ENCODE measurements at places on chromosomes 11 and 22.

GRCh38 chr11:2860636-2861035 is 24.9 kb downstream of the CDKN1C start:
- DNase-seq: peak; percentile 10

GRCh38 chr11:2404735-2405196 is 4.2 kb downstream of the TSSC4 start:
- no peak for DNase-seq

GRCh38 chr11:31926816-31927528 is 115.8 kb upstream of the PAX6 start:
- no peak for DNase-seq

DNA sequence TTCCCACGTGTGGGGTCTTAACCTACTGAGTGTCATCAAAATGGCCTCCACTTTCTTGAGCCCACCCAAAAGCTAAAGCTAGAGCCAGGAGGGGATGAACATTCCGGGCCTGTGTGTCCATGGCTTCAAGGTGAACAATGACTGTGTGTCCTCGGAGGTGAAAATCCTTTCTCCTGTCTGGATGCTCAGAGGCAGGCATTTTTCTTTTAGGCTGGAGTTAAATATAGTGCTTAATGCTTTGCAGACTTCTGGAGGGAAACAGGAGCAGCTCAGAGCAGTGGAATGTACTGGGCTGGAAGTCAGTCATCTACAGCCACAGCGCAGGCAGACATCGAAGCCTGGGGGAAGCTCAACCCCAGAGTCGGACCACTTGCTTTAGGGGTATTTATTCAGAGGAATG is 68.6 kb upstream of the TMEM45B start:
- no peak for DNase-seq

DNA sequence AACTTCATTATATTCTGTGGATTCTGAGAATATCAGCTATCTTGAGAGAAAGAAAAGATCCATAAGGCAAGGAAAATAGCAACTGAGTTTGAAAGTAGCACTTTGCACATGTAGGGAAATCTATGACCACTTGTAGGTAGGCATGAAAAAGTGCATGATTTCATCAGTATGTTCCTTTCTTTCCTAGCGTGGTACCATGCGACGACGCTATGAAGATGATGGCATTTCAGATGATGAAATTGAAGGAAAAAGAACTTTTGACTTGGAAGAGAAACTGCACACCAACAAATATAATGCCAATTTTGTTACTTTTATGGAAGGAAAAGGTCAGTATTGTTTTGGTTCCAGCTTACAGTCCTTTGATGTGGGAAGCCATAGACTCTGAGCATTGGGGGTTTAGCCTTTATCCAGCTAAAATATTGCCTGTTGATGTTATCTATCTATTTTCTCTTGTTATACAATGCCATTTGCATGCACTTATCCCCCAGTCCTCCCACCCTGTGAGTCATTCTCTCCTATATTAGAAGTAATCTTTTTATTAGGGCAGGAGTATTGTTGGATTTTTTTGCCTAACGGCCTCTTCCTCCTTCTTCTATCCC is 60.9 kb downstream of the KDM2A start:
- DNase-seq: no peak

- DNase-seq: no peak
These were observed 12.0 kb downstream of the TNNT3 start for GRCh38 chr11:1931341-1932104.

- no peak for DNase-seq
These were observed 25.4 kb downstream of the TENM4 start for GRCh38 chr11:79415411-79415810.

GRCh38 chr22:48639896-48640748 is 1187.6 kb downstream of the BRD1 start:
- no peak for DNase-seq

DNA sequence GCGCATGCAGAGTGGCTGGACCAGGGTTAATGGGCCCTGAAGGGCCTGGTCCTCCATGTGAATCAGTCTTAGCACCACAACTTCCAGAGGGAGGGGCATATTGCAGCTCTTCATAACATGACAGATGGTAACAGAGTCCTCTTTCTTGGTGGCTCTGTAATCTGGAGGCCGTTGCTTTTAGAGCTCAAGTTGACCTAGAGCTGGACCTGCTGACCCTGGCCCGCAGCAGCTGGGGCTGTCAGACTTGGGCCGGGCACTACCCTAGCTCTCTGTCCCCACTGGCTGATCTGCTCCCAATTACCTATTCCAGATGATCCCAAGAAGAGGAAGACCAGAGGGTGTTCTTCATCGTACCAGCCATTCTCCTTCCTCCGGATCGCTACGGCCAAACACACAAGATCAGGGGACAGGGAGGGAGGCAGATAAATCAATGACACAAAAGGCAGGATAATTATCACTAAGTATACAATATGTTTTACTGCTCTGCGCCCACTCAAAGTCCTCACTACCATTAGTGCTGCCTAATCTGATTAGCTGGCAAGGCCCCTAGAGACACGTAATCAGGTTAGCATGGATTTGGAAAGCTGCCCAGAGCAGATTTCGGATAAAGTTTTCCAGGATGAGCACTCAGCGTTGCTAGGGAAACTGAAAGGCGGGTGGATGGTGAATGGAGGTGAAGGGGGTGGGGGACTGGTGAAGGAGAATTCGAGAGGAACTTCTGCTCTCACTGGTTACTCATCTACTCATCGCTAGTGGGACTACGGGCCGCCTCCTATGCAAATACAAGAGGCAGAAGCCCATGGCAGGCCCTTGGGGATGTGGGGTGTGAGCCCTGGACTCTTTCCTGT is 64.5 kb upstream of the PHOX2A start:
- no peak for DNase-seq

GRCh38 chr22:29171721-29172120 is 34.0 kb upstream of the EMID1 start:
- DNase-seq: no peak

- DNase-seq: no peak
These were observed 108.7 kb upstream of the THY1 start for GRCh38 chr11:119531623-119532022.

DNA sequence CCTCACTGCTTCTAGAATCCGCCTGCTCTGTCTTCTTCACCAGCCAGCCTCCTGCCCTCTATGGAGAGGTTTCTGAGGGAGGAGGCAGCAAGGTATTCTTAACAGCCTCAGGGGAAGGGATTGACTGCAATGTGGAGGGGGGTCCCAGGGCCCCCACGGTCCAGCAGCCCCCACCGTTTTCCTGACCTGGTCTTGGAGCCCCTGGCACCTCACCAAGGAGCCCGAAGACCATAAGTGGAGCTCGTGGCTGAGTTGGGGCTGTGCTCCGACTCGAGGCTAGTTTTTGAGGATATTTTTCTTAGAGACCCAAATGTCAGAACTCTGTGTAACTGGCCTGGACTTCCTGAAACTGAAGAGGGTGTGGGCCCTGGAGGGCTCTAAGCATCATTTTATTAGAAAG is 590.0 kb downstream of the BRD1 start:
- no peak for DNase-seq

- DNase-seq: no peak
These were observed 12.3 kb downstream of the TCF20 start for GRCh38 chr22:42258126-42258525.

- no peak for DNase-seq
These were observed 22.6 kb downstream of the KCNJ5 start for GRCh38 chr11:128913806-128914205.

DNA sequence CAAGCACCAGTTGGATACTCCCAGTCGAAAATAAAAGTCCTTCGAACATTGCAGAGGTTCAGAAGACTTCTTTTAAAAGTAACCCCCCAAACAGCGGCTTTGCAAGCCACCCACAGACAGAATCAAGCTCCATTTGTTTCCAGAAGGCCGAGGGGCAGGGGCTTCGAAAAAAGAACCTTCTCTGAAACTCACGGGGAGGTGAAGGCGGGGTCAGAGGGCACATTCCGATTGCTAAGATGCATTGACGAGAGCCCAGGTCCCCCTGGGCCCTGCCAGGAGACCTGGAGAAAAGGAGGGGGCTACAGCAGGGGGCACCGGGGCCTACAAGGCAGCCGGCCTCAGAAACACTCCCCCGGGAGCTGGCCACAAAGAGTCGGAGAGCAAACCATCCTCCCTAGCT is 306.8 kb downstream of the MN1 start:
- DNase-seq: no peak

DNA sequence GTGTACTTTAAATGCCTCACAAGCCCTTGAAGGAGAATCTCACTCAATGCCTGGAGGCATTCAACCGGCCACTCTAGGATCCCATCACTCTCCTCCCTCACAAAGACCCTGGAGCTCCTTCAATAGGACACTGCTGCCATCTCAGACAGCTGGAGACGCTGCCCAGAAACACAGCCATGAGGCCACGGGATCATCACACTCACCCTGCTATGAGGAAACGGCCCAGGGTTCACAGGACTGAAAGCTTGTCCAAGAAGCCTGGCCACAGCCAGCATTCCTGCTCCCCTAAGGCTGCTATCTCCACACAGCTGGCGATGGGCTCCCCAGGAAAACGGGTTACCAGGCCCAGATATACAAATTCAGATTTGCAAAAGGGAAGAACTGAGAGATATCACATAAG is 13.2 kb downstream of the CARS1 start:
- no peak for DNase-seq

DNA sequence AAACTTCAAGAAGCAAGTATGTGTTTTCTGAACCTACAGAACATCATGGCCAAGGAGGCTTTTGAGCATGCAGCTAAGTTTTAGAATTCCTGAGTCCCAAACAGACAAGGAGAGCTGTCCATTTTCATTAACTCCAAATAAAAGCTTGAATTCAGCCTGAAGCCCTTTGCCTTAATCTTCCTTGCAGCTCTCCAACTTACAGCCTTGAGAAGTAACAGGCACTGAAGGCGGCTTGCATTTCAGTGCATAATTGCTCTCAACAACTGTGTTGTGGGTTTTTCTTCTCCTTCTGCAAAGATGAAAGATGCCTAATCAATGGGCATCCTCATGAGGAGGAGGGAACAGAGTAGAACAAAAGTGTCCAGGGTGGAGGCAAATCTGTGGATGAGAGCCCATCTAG is 286.0 kb downstream of the FAT3 start:
- DNase-seq: no peak

GRCh38 chr22:33573479-33573878 is 346.8 kb downstream of the LARGE1 start:
- DNase-seq: no peak

GRCh38 chr11:119872611-119873310 is 143.8 kb upstream of the NECTIN1 start:
- DNase-seq: no peak

GRCh38 chr11:20084921-20085814 is 75.1 kb downstream of the DBX1 start:
- no peak for DNase-seq

DNA sequence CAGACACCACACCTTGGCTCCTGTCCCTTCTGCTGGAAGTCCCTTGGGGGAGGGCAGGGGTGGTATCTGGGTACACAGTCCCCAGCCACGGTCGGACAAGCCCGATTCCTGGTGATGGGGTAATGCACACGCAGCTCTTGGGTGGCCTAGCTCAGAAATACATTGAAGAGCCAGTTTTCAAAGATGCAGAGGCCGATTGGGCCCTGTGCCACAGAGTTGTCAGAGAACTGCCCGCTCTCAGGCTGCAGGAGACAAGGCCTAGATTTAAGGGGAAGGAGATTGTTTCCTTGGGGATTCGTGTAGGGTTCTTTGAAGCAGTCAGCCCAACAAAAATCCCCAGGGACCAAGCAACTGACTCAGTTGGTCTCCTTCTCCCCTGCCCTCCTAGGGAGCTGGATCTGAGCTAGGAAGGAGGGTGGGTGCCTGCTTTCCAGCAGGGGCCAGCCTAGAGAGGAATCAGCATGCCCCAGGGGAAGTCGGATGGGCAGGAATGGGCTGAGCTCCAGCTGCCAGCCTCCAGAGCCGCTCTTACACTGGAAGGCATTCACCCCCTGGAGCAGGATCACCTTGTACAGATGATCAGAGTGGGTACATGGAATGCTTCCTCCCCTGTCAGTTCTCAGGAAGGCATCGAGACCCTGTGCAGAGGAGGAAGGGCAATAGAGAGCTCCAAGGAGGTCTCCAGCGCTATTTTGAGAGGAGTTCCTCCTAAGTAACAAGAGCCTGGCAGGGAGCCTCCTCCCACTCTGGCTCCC is 3.3 kb upstream of the SCN4B start:
- DNase-seq: no peak

DNA sequence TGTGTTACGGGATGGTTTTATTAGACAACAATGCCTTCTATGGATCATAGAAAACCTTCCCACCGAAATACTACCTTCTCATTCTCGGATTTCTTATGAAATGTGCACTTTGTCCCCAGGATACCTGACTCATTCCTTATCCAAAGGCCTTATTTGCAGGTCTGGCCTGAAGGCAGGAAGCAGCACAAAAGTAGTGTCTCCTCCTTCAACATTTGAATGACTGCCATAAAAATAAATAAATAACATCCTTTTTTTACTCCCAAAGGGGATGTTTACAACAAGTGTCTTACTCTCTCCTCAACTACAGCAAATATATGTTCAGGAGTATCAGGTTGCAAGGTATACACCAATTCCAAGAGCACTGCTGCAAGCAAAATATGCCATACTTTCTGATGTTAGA is 41.6 kb upstream of the PAK1 start:
- no peak for DNase-seq
